Mesendoderm (in vitro differentiated cells): ENCODE measurements at places on chromosomes 11 and 22.
A peak's percentile ranks its signal among the peaks of the same experiment; 100 is the strongest.

- DNase-seq = no peak
Measured at GRCh38 chr11:87903345-87903744, 271.9 kb downstream of the RAB38 start.

- no peak for DNase-seq
Measured at GRCh38 chr11:2143799-2144543, 4.8 kb upstream of the IGF2 start.

GRCh38 chr11:20672575-20672974 is 3.2 kb downstream of the NELL1 start:
- DNase-seq = peak; percentile 63

- DNase-seq = peak; percentile 88
Measured at GRCh38 chr11:65110354-65110861, 1.3 kb upstream of the TM7SF2 start.

- no peak for DNase-seq
Measured at GRCh38 chr11:78647266-78647915, 72.7 kb upstream of the NARS2 start.

DNA sequence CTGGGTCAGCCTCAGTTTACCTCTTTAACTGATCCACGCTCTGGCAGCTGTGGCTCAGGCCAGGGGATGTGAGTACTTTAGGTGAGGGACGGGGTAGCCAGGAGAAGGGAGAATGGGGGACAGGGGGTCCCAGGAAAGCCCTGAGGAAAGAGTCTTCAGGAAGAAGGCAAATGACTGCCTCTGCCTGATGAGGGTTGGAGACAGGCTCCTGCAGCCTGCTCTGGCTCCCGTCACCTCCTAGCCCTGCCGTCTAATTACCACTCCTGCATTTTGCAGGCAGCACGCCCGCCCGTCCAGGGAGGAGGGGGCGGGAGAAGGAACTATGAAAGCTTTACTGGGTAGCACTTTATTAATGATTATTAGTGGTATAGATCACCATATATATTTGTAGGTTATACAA is 116.6 kb downstream of the CEP164 start:
- DNase-seq = no peak

DNA sequence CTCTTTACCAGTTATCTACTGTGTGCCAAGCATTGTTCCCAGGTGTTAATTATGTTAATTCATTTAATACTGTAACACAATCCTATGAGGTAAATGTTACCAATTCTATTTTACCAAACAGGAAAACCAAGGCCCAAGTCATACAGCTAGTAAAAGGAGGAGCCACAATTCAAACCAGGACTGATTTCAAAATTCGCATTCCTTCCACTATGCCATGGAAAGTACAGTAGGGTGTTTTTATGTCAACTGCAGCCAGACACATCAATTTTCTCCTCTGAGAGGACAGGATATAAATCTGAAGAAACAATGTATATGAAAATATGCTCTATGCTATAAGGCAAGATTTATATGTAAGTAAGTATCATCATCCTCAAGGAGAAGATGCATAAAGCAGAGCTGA is 104.3 kb downstream of the RPL27A start:
- no peak for DNase-seq

GRCh38 chr22:32820131-32821119 is 18.9 kb downstream of the TIMP3 start:
- no peak for DNase-seq

DNA sequence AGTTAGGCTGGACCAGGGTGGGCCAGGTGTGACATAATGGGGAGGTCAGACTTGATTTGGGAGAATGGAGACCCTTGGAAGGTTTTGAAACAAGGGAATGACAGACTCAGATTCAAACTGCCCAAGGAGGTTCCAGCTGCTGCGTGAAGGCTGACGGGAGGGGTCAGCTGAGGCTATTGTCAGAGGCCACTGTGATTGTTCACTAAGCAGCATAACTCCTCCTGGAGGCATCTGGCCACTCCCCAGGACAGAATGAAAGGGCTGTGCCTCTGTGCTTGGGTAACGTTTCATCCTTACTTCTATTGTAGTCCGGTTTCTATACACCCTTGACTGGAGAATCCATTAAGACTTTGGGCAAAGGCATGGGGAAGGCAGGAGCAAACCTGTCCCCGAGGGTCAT is 126.6 kb downstream of the DSCAML1 start:
- no peak for DNase-seq

GRCh38 chr11:93248602-93249001 is 50.8 kb upstream of the SLC36A4 start:
- DNase-seq = no peak

DNA sequence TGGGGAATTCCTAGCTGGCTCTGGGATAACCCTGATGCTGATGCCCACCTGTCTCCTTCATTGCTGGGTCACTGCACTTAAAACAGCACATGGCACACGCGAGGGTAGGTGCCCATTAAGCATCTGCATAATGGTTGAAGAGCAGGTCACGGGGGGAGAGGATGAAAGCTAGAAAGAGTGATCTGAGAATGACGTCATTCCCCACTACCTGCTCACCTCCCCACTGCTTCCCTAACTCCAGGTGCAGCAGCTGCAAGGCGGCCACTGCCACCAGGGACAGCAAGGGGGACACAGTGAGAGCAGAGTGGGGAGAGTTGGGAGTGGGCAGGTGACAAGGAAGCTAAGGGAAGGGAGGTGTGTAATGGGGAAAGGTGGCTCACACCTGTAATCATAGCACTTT is 27.0 kb downstream of the ADA2 start:
- no peak for DNase-seq

DNA sequence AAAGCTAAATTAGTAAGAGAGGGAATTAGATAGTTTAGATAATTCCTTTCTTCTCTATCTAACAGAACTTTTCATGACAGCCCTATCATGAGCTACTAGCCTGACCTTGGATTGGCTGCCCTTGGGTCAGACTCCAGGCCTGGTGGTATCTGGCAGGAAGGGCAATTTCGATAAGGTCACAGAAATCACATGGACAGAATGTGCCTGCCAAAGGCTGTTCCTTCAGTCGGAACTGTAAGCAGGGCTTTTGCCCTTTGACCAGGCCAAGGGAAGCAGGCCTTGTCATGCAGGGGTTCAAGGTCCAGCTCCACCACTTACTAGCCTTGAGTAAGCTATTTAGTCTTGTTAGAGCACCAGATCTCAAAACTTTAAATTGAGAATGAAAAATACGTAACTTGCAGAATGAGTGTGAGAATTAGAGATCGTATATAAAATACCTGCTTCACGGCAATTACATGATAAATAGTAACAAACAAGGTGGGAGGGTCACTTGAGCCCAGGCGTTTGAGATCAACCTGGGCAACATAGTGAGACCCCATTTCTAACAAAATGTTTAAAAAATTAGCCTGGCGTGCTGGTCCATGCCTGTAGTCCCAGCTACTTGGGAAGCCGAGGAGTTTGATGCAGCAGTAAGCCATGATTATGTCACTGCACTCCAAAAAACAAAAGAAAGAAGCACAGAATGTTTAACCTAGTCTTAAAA is 60.8 kb upstream of the SC5D start:
- no peak for DNase-seq

- no peak for DNase-seq
Measured at GRCh38 chr11:121414141-121414913, 37.8 kb upstream of the SORL1 start.

DNA sequence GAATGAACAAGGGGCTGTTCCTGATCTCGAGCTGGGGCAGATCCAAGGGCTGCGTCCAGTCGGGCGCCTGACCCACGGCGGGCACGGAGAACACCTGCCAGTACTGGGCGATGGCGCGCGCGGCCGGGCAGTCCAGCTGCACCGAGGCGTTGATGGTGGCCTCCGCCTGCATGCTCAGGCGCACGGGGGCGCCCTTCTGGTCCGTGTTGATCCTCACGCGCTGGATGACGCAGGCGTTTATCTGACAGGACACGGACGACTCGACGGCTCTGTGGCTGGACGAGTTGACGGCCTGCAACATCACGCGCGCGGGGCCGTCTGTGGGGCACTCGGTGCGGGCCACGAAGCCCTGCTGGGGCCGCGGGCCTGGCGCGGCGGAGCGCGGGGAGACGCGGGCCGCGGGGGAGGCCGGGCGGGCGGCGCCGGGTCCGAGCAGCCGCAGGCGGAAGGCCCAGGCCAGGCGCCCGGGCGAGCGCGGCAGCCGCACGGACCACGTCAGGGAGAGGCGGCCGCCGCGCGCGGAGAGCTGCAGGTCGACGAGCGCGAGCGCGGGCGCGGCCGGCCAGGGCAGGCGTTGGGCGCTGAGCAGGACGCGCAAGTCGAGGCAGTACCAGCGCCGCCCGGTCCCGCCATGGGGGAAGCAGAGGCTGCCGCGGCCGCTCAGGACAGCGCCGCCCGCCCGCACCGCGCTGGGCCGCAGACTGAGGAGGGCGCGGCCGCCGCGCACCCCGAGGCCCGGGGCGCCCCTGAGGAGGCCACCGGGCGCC is 511 bp downstream of the PKDREJ start:
- DNase-seq = peak; percentile 84

- DNase-seq = no peak
Measured at GRCh38 chr11:1402355-1403077, 12.8 kb downstream of the BRSK2 start.

DNA sequence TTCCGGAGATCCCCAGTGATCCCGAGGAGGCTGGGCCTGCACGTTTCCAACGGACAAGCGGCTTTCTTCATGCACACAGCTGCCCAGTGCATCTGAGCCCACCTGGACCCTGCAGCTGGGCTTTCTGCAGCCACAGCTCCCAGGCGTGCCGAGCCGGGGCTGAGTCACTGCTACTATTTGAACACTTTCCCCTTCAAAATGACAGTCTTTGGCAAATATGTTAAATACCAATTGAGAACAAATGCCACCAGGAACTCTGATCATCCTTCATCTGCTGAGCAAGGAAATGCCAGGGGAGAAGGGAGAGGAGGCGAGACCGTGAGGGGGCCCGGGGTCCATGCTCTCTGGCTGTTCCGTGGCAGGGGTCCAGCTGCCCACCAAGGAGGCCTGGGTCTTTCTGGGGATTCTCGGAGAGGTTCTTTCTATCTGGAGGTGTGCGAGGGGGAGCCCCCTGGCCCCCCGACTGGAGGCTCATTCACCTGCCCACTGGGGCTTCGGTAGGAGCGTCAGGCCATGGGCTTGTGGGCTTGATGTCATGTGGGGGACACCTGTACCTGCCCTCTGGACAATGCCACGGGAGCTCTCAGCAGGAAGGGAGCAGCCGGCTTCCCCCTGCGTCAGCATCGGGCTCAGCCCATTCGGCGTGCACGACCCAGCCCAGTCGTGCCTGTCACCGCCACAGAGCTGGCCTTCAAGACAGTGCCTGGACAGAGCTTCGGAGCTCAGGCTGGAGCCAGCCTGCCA is 159.6 kb downstream of the CTTN start:
- DNase-seq = no peak

DNA sequence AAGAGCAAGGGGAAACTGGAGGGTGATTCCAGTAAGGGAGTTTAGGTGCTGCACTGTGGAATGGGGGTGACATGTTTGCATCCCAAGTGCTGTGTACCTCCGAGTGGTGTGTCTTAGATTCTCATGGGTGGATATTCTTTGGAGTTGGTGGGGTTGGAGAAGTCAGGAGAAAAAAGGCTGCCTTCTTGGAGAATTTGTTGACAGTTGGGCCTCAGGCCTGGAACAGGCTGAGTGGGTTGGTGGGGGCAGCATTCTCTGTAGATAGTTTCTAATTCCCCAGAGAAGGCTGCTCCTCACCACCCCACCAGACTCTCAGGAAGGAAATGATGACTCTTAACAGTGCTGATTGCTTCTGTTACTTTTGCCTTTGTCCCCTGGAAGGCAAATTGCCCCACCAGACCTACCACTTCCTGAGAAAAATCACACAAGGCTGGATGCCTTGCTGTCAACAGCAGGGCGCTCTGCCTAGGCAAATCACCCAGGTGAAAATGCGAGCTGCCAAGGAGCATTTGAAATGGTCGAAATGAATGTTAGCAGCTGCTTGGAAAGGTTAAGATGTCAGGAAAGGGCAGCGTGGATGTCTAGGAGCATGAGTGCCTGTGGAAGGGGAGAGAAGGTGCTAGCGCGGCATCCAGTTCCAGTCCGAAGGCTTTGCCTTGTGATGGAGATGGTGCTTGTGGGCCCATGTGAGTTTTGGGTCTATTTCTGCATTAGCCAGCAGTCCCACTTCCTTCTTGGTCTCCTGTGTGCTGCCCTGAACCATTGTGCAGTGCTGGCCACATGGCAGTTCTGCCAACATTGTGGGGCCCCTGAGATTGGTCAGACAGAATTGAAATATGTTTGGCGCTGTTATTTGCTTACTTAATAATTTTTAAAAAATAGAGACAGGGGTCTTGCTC is 29.7 kb upstream of the SORL1-AS1 start:
- peak; percentile 75 for DNase-seq

- peak; percentile 79 for DNase-seq
Measured at GRCh38 chr11:109547356-109548027, 125.5 kb downstream of the C11orf87 start.

GRCh38 chr11:57335023-57335342 is 709 bp downstream of the SSRP1 start:
- no peak for DNase-seq

DNA sequence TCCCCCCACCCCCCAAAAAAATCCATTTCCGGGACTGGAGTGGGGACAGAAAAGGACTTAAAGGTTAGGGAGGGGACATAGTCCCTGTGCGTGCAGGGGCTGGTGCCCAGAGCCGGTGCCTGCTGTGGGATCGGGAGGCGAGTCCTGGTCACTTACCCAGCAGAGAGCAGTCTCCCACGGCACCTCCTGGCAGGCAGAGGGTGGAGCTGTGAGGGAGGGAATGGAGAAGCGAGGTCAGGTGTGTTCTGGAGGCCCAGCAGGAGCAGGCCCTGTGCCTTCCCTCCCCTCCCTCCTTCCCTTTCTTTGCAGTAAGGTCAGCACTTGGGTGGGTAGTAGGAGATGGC is 28.4 kb downstream of the SHANK3 start:
- DNase-seq = no peak

DNA sequence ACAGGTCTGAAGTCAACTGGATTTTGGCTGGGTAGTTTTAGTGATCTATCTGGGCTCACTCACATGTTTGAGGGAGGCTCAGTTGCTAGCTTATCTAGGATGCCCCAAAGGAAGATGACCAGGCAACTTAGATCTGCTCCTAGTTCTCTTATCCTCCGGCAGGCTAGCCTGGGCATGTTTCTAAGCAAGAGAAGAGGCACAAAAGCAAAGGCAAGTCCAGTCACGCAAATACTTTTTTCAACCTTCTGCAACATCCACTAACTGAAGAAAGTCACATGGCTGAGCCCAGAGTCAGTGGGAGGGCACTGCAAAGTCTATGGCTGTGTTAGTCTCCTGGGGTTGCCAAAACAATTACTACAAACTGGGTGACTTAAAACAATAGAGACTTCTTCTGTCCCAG is 32.9 kb upstream of the FSHB start:
- DNase-seq = no peak

- no peak for DNase-seq
Measured at GRCh38 chr11:6850526-6850925, 5.0 kb downstream of the OR10A5 start.

DNA sequence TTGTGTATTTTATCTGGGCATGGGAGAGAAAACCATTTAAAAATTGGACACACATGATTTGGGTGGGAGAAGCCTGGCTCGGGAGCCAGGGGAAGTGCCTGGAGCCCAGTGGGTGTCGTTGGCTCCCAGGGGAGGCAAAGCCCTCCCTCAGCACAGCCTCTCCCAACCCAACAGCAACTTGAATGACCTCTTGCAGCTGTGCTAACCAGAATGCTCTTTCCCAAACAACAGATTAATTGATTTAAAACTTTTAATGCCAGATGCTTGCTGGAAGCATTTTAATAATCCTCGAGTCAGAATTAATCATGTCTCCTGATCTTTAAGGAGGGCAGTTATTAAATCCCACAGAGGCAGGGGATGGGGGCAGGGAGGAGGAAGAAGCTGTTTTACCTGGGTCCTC is 401.6 kb downstream of the BUD13 start:
- DNase-seq = no peak

- no peak for DNase-seq
Measured at GRCh38 chr11:9826390-9826789, 162.5 kb downstream of the SWAP70 start.

- peak; percentile 55 for DNase-seq
Measured at GRCh38 chr11:6629892-6630631, 10.8 kb upstream of the TPP1 start.
